ENCODE measurements at places on chromosomes 1 and 21.

GRCh38 chr1:100440075-100440809 lies 87.9 kb downstream of the CDC14A start:
- DNase-seq: no peak

DNA sequence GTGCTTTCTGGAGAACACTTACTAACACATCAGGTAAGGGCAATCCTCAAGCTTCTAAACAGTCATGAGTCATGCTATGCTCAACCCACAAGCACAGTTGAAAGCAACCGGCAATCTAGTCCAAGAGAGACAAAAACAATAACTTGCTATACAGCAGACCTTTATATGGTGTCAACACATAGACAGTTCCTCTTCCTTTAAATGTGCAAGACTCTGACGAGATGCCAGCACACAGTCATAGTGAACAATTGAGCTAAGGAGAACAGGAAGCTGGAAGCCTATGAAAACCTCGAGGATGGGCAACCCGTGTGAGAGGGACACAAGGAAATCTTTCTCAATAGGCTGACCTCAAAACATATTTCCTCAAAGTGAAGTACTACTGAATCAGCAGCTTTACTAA lies 5.3 kb downstream of the ADIPOR1 start:
- no peak for DNase-seq

DNA sequence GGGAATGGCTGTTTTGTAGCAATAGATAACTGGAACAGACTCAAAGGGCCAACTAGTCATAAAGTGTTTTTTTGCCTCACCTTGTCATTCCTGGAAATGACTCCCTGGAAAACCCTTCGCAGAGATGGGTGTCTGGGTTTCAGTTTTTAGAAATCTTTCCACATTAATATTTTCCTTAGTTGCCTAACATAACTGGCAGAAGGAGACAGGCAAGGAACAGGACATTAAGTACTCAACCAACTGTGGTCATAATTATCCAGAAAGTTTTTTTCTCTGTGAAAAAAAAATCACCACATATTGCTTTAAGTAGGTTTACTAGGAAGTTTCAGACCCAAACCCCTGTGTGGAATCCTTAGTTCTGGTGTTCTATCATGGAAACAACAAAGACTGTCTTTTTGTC lies 3.4 kb upstream of the CMPK1 start:
- DNase-seq: no peak

GRCh38 chr1:234262754-234263105 lies 110.5 kb upstream of the COA6 start:
- DNase-seq: no peak

- DNase-seq: no peak
Measured at GRCh38 chr1:213728593-213729536, 258.9 kb upstream of the PROX1 start.

GRCh38 chr1:18309552-18310155 lies 171.1 kb upstream of the KLHDC7A start:
- no peak for DNase-seq

- no peak for DNase-seq
Measured at GRCh38 chr1:18868801-18869424, 9.5 kb upstream of the TAS1R2 start.
